ENCODE measurements at places on chromosomes 16 and 17. TPM values are rescaled to one million over a fixed set of nuclear protein-coding genes. Genes with fewer than 3 reads are reported as not detected.

- DNase-seq, result no peak
These were observed 10.7 kb upstream of the SKAP1 start for GRCh38 chr17:48440669-48441068.

The STH gene
- total RNA-seq, result not detected

The C17orf58 gene
- total RNA-seq, result 10.9 TPM

The AGRP gene
- not detected for total RNA-seq

- DNase-seq, result peak; percentile 89
These were observed 32.8 kb downstream of the TMEM186 start for GRCh38 chr16:8764525-8765250.

GRCh38 chr16:11050944-11051343, 106.6 kb downstream of the CLEC16A start:
- no peak for DNase-seq

DNA sequence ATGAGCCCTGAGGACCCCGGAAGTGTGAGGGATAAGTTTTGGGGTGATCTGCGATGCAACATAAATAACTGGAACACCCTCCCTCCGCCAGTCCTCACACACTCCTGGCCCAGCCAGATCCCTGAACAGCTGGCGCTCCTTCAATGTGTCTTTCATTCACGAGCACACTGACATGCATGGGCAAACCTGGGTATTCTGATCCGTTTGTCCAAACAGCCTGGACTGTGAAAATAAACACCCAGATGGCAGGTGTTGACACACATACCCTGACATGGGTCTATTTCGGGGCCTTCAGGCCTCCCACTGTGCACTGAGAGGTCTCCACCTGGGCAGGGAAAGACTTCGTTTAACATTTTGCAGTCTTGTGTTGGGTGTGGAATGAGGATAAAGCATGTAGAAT, 3.0 kb upstream of the CPNE2 start:
- no peak for DNase-seq

Measured in chondrocyte (in vitro differentiated cells).